ENCODE measurements at places on chromosomes 12 and 14. TPM values are rescaled to one million over a fixed set of nuclear protein-coding genes. Genes with fewer than 3 reads are reported as not detected.

DNA sequence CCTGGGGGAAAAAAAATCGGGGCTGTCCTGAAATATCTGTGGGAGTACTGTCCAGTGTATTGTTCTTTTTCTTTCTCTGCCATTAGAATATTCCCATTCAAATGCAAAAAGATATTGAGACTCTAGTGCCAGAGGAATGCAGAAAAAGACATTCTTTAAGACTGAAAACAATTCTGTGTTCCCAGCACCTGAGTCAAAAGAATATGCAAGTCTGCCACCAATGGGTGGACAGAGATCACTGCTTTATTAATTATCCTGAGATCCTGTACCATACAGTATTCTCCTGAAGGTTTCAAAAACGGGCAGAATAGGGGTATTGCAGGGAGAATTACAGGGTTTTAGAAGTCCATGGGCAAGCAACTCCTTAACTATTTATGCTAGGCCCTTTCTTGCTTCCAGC, 361.8 kb downstream of the C12orf50 start:
- no peak for DNase-seq

DNA sequence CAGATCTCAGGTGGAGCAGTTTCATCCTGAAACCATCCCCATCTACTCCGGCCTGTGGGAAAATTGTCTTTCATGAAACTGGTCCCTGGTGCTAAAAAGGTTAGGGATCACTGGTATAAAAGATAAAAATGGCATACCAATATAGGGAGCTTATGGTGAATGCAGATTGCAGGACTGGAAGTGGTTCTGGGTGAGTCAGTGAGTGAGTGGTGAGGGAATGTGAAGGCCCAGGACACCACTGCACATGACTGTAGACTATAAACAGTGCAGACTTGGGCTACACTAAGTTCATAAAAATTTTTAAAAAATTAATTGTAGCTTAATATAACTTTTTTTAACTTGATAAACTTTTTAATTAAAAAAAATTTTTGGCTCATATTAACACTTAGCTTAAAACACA, 67.0 kb upstream of the RD3L start:
- DNase-seq: no peak

DNA sequence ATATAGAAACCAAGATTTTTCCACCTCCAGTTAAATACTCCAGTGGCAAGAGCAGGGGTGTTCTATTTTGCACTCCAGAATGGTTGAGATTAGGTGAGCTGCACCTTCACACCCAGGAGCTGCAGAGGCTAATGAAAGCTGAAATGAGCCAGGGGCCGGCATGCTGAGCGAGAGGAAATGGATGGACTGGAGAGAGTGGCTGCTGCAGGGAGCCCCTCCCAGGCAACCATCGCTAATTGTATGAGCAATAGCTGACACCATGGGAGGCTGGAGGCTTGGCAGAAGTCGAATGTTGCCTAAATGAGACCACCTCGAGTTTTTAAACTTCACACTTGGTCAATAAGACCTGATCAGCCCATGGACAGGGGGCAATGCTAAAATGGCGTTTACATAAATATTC, 301.8 kb upstream of the TMPO start:
- no peak for DNase-seq

- DNase-seq: no peak
Observed at GRCh38 chr12:99915251-99916082, 69.3 kb downstream of the ANKS1B start.

GRCh38 chr14:61662437-61663311, 32.6 kb upstream of the HIF1A start:
- peak; percentile 49 for DNase-seq

GRCh38 chr12:131710464-131711457, at the start of gene SFSWAP:
Gene SFSWAP, plus strand, starts transcription at chr12:131711090. Its CDS starts 140 bp downstream, at chr12:131711230.
- peak; percentile 80 for DNase-seq

GRCh38 chr14:105485739-105486162, 935 bp upstream of the CRIP1 start:
- DNase-seq: peak; percentile 33

DNA sequence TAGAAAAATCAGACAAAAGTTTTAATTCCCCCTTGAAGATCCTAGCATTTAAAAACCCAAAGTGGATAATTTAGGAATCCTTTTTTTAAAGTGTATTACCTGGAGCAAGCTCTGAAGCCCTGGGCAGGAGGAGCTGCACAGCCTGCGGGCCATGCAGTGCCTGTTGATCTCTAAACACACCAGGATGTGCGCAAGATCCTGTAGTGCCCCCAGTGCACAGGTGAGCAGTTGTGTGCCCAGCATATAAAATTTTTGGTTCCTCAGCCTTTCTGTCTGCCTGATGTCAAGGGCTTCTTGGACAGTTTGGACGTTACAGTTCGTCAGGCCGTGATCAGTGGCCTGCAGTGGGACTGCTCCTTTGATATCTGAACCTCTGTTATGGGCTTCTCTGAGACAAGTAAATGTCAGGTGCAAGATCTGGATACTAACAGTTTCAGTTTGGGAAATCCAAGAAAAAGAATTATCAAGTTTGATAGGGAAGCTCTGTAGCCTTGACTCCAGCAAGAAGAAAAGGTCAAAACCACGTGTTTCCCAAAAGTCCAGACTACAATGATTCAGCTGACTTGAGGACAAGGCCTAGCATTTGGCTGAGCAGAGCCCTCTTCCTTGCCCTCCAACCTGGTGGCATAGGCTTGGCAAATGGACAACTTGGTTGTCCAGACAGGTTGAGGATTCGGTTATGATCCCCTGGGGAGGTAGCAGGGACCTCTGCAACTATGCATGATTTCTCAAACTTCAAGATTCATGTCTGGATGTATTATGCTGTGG, 1.0 kb downstream of the ATXN7L3B start:
- peak; percentile 20 for DNase-seq

DNA sequence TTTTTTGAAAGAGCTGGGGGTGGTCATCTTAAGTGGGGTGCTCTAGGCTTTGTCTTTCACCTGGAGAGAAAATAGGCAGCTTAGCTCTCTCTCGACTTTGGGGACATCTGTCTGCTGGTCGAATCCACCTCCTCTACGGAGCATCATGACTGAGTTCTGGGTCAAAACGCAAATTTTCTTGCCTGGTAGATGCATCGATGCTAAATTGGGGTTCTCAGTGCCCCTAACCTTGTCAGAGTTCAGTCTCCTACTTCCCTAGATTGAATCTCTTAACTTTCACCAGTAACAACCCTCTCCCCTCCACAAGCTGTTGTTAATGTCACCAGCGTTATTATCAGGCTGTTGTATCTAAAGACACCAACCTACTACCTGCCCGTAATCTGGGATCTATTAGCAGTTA, 682 bp downstream of the FLRT2 start:
- DNase-seq: no peak

DNA sequence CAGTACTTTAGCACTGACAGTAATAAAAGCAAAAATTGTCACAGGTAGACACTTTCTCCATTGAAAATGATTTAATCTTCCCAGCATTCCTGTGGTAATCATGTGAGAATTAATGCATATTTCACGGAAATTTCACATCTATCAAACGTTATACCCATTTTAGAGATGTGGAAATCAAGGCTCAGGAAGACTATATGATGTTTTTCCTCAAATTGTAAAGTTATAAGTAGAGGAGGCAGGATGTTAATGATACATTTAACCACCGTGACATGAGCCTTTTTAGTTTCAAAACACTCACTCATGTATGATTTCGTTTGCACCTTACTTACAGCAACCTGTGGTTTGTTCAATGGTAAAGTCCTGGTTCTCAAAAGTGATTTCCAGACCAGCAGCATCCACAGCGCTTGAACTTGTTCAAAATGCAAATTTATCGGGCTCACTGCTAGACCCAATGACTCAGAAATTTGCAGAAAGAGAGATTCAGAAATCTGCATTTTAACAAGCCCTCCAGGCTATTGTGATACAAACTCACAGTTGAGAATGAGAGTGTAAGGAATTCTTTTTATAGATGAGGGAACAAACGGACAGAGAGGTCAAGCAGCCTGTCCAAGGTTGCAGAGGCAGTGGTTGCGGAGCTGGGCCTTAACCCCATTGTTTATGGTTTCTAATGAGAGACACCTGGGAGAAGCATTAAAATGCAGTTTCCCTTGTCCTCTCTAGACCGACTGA, 654.8 kb upstream of the TBX3 start:
- no peak for DNase-seq

DNA sequence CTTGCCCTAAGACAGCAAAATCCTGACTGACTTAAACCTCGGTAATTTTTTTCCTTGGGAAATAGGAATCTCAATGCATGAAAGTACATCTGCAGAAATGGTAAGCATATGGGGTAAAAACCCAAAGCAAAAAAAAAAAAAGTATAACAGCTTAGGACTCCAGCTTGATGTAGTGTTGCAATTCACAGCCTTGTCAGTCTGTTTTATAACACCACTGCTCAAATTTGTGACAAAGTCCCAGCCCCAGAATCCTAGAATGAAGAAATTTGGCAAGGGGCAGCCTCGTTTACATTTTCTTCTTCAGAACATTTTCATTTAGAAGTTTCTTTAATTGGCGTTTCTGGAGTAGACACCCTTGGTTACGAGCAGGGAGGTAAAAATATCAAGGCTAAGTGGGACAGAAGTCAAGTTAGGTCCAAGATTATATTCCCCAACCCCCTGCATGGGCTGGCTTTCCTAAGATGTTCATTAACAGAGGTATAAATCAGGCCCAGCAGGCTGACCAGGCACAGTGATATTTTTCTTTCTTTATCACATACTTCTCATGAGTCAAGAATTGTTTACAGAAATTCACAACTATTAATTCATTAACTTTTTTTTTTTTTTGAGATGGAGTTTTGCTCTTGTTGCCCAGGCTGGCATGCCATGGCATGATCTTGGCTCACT, 424.0 kb downstream of the RMST start:
- DNase-seq: no peak

DNA sequence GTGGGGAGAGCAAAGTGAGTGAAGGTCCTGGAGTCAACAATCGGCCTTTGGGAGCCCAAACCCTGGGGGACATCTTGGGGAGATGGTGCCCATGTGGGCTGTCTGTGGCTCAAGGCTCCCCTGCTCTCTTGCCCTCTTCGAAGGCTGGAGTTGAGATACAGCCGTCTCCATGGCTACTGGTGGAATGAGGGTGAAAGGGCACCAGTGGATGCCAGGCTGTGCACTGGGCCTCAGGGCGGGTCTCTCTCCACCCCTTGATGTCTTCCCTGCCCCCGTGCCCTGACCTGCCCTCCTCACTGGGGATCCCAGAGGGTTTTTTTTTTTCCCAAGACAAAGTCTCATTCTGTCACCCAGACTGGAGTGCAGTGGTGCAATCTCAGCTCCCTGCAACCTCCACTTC, 2.0 kb upstream of the ANKRD9 start:
- DNase-seq: no peak

DNA sequence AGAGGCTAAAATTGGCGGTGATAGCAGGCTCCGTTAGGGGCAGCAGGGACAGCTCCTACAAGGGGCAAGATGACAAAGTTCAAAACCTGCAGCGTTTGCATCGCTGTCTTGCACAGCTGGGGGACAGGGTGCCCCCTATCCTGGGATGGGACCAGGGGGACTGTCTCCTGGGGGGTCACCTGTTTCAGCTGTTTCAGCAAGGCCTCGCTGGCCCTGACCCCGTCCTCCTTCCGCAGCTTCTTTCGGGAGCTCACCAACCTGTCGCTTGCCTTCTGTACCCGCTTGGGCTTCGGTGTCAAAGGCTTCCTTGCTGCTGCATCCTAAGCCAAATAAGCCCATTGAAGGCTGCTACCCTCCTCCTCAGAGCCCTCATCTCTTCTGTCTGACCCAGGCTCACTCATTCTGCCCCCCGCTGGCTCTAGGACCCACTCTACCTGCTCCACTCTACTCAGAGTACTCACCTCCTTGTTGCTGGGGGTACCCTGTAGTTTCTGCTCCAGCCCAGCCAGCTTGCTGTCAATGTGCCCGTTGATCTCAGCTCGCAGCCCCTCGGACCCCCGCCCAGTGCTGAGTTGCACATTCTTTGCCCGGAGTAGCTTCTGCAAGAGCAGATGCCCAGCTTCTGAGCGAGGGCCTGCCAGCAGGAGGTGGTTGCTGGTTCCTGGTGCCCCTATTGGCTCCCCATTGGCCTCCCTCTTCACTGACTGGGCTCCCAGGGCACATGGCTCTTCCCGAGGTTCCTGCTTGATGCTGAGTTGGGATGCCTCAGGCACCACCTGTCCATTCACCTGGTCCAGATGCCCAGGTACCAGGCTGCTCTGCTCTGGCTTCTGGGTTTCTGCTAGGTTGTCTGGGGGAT, 12.4 kb upstream of the PRKAG1 start:
- no peak for DNase-seq

DNA sequence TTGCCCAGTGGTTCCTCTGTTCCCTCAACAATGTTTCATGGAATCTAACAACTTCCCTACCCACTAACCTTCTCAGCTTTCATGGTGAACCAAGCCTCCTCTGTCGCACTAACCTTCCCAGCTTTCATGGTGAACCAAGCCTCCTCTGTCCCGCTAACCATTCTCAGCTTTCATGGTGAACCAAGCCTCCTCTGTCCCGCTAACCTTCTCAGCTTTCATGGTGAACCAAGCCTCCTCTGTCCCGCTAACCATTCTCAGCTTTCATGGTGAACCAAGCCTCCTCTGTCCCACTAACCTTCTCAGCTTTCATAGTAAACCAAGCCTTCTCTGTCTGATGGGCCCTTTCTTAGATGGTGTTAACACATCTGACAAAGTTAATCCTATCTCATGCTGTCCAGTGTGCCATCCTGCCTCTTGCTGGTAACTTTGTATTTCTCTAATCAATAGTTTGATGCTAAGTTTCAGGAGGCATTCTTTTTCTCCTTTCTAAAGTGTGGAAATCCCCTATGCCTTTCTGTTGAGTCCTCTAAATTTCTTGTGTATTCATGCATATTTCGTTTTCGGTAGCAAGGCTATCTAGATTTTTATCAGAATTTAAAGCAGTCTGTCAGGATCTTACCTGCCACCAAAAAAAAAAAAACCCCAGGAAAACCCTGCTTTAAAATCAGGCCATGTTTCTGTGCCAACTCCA, 26.8 kb upstream of the KCNK13 start:
- no peak for DNase-seq

GRCh38 chr14:29757711-29758233, 169.9 kb downstream of the PRKD1 start:
- DNase-seq: no peak

- no peak for DNase-seq
Observed at GRCh38 chr12:41476499-41477439, 288.6 kb downstream of the PDZRN4 start.

- no peak for DNase-seq
Observed at GRCh38 chr14:21874946-21875345, 201.3 kb upstream of the OR4E1 start.

Gene SBNO1
- 34.2 TPM for total RNA-seq

Gene PIWIL1
- total RNA-seq: not detected

Gene TMEM119
- total RNA-seq: not detected

Gene GLIPR1L1
- not detected for total RNA-seq

Gene CEBPE
- total RNA-seq: not detected

Gene ACRBP
- total RNA-seq: 1.3 TPM

Gene SLCO1C1
- 1.9 TPM for total RNA-seq

Gene NANOG
- total RNA-seq: not detected

Gene PELI2
- 13.0 TPM for total RNA-seq

Gene TOX4
- 63.2 TPM for total RNA-seq

Gene ARHGAP9
- not detected for total RNA-seq

Gene WSCD2
- not detected for total RNA-seq

Gene ANKRD33
- total RNA-seq: 0.95 TPM

Gene DICER1
- 41.1 TPM for total RNA-seq

Gene SLC22A17
- total RNA-seq: 4.6 TPM

Gene IAPP
- not detected for total RNA-seq
